ENCODE measurements at places on chromosomes 1 and 21. TPM values are rescaled to one million over a fixed set of nuclear protein-coding genes. Genes with fewer than 3 reads are reported as not detected.

- no peaks in the 10 kb centered on the region for H3K36me3 ChIP-seq
- H3K4me3 ChIP-seq: no peak overlapping the region
- H3K4me1 ChIP-seq: no peaks in the 10 kb centered on the region
- no peak for DNase-seq
- no peaks in the 10 kb centered on the region for H3K27me3 ChIP-seq
These were observed 159.8 kb upstream of the KCNJ6 start for GRCh38 chr21:38075833-38076587.

GRCh38 chr1:200922406-200922805 is 27.7 kb downstream of the INAVA start:
- peaks cover 2% of the 10 kb centered on the region for H3K4me1 ChIP-seq
- H3K27me3 ChIP-seq: peaks cover 11% of the 10 kb centered on the region
- H3K27ac ChIP-seq: no peak overlapping the region
- DNase-seq: no peak
- H3K4me3 ChIP-seq: no peak overlapping the region
- H3K36me3 ChIP-seq: no peaks in the 10 kb centered on the region

DNA sequence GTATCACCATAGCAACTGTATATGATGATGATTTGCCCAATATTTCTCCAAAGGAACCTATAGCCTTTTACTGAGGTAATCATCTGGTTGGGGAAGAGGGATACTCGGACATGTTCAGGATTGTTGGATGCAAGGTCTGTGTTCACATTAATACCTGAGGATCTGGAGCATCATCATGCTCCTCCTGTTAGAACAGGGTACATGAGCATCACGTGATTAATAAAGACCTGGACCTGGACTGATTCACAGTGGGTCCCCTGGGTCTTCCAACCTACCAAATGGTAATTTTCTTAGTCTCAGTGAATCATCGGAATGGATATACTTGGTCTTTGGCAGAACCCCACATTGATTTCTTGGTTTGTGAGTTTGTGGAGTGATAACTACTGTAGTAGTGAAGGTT is 45.6 kb upstream of the ZBTB18 start:
- H3K4me1 ChIP-seq: peaks cover 23% of the 10 kb centered on the region
- H3K36me3 ChIP-seq: no peaks in the 10 kb centered on the region
- no peak overlapping the region for H3K27ac ChIP-seq
- H3K4me3 ChIP-seq: no peak overlapping the region
- H3K27me3 ChIP-seq: peaks cover 5% of the 10 kb centered on the region

- peaks cover 4% of the 10 kb centered on the region for H3K36me3 ChIP-seq
- H3K27me3 ChIP-seq: no peaks in the 10 kb centered on the region
These were observed 2.1 kb downstream of the CDC7 start for GRCh38 chr1:91502672-91503184.

DNA sequence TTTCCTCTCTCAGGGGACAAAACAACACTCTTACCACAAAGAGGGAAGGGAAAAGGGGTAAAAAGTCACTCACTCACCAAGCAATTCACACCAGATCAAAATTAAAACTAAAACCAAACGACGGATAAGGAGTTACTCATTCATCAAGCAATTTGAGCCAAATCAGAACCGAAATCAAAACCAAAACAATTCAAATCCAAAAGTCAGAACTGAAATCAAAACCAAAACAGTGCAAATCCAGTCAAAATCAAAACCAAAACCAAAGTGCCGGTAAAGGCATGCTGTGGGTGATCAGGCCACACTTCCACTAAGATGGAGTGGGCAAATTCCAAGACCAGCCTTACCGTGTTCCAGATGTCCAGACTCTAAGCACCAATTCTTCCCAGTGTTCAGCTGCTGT is 717.9 kb downstream of the AMY1C start:
- no peak for DNase-seq
- no peaks in the 10 kb centered on the region for H3K36me3 ChIP-seq
- H3K27ac ChIP-seq: no peak overlapping the region
- no peak overlapping the region for H3K4me3 ChIP-seq

GRCh38 chr1:239763850-239764249 is 327.8 kb upstream of the FMN2 start:
- DNase-seq: no peak
- H3K27me3 ChIP-seq: peaks cover 5% of the 10 kb centered on the region
- no peaks in the 10 kb centered on the region for H3K36me3 ChIP-seq
- H3K4me1 ChIP-seq: no peaks in the 10 kb centered on the region
- no peak overlapping the region for H3K4me3 ChIP-seq
- no peak overlapping the region for H3K27ac ChIP-seq

- H3K36me3 ChIP-seq: no peaks in the 10 kb centered on the region
- no peaks in the 10 kb centered on the region for H3K27me3 ChIP-seq
- no peak overlapping the region for H3K4me3 ChIP-seq
- no peak for DNase-seq
- no peak overlapping the region for H3K27ac ChIP-seq
- H3K4me1 ChIP-seq: no peaks in the 10 kb centered on the region
These were observed 836.7 kb downstream of the PLA2G4A start for GRCh38 chr1:187665483-187665882.

CA6 gene
- 1.6 TPM for total RNA-seq

GJC2 gene
- 0.94 TPM for total RNA-seq

GRCh38 chr1:215345766-215346165 is 221.3 kb upstream of the KCTD3 start:
- DNase-seq: no peak
- no peak overlapping the region for H3K4me3 ChIP-seq
- H3K27ac ChIP-seq: no peak overlapping the region
- no peaks in the 10 kb centered on the region for H3K36me3 ChIP-seq
- H3K4me1 ChIP-seq: no peaks in the 10 kb centered on the region

DNA sequence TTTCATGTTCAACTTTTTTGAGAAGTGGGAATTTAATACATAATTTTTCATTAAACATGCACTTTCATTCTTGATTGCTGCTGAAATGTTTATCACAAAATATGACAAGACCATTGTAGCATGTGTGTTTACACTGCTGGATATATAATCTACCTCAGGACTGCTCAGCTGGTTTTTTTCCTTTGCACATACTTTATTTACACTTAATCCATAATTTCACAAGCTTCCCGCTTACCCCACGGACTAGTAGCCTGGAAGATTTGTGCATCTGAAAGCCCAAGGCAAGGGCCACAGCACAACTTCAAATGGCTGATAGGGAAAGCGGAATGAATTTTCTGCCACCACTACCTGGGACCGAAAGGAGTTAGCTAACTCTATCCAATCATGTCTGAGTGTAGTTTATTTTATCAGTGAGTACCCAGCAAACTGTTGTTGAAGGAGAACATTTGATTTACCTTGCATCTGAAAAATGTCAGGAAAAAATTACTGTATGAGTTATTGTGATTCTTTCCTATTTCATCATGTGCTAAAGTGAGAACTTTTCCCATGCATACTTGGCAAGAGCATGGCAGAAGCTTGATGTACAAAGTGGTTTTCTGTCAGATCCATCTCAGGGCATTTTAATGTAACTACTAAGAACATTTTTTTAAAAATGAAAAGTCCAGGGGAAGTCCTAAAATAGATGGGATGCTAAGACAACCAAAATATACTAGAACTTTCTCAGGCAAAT is 558.2 kb upstream of the USP24 start:
- no peaks in the 10 kb centered on the region for H3K4me1 ChIP-seq
- no peak for DNase-seq
- no peak overlapping the region for H3K4me3 ChIP-seq
- H3K27ac ChIP-seq: no peak overlapping the region

DNA sequence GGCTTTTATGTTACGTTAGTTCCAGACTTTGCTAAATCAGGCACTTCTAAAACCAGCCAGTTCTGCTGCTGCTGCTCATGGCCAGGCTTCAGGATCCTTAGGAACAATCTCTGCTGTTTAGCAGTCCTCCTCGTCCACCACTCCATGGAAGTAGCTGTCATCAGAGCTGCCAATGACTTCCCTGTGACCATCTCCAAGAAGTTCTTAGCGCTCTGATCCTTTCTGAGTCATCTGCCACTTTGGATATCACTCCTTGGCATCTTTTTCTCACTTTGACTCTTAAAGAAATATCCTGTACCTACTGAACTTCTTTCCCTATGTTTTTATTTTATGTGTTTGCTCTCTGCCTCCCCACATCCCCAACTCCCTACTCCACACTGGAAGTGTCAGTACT is 14.7 kb upstream of the IRF2BP2 start:
- H3K27ac ChIP-seq: no peak overlapping the region
- peaks cover 2% of the 10 kb centered on the region for H3K36me3 ChIP-seq
- H3K4me1 ChIP-seq: peaks cover 2% of the 10 kb centered on the region
- peaks cover 7% of the 10 kb centered on the region for H3K27me3 ChIP-seq

All from T-helper 17 cell (primary cell).